Activated CD4-positive, alpha-beta T cell treated with anti-CD3 and anti-CD28 coated beads for 36 hours (primary cell): ENCODE measurements at places on chromosomes 7 and 10. TPM values are rescaled to one million over a fixed set of nuclear protein-coding genes. Genes with fewer than 3 reads are reported as not detected.

DNA sequence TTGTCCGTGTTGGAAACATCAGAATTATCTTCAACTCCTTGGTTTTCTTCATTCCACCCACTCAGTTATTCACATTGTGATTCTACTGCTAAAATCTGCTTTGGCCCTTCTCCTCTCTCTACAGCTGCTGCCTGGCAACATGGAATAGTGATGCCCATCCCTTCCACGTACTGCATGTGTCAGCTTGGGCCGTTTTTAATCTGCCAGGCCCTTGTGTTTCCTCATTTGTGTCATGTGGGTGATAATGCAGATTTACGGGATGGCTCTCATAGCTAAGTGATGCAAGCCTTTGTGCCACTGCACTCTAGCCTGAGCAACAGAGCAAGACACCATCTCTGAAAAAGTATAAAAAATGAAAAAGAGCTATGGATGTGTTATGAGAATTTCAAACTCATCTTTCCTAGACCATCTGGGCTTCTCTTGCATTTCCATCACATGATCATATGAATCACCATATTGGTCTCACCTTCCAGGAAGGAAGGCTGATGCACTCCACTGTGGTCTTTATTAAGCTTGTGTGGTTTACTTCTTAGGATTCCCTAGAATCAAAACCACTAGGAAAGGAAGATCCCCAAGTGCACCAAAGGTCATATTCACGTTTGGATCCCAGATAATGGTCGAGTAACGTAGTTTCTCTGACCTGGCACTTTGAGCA is 20.6 kb upstream of the CELF2 start:
- H3K4me3 ChIP-seq = no peak overlapping the region
- H3K4me1 ChIP-seq = peaks cover 9% of the 10 kb centered on the region
- H3K36me3 ChIP-seq = peaks cover 3% of the 10 kb centered on the region

GRCh38 chr7:35003679-35004303 is 33.5 kb downstream of the DPY19L1 start:
- no peak for DNase-seq
- peaks cover 7% of the 10 kb centered on the region for H3K36me3 ChIP-seq
- no peak overlapping the region for H3K4me3 ChIP-seq
- no peaks in the 10 kb centered on the region for H3K27me3 ChIP-seq
- no peak overlapping the region for H3K27ac ChIP-seq

GRCh38 chr10:20627087-20627486 is 270.0 kb downstream of the NEBL start:
- H3K4me3 ChIP-seq = no peak overlapping the region
- no peaks in the 10 kb centered on the region for H3K36me3 ChIP-seq
- H3K4me1 ChIP-seq = peaks cover 2% of the 10 kb centered on the region
- H3K27ac ChIP-seq = no peak overlapping the region
- no peak for DNase-seq
- no peaks in the 10 kb centered on the region for H3K27me3 ChIP-seq

DNA sequence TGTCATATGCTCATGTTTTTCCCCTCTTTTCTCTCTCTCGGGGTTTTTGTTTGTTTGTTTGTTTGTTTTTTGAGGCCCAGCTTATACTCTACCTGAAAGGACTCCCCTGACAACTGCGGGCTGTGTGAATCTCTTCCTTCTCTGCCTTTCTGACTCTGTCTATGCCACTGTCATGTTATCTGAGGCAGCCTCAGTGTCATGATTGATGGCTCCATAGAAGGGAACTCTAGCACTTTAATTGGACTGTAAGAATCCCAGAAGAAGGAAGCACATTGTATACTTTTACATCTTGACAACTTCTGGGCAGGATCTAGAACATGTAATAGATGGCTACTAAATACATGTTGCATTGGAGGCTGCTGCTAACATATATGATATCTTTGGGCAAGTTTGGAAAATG is 25.4 kb downstream of the AKR1B15 start:
- no peak overlapping the region for H3K27ac ChIP-seq
- peaks cover 5% of the 10 kb centered on the region for H3K27me3 ChIP-seq
- no peaks in the 10 kb centered on the region for H3K4me1 ChIP-seq
- DNase-seq = no peak
- no peaks in the 10 kb centered on the region for H3K36me3 ChIP-seq

DNA sequence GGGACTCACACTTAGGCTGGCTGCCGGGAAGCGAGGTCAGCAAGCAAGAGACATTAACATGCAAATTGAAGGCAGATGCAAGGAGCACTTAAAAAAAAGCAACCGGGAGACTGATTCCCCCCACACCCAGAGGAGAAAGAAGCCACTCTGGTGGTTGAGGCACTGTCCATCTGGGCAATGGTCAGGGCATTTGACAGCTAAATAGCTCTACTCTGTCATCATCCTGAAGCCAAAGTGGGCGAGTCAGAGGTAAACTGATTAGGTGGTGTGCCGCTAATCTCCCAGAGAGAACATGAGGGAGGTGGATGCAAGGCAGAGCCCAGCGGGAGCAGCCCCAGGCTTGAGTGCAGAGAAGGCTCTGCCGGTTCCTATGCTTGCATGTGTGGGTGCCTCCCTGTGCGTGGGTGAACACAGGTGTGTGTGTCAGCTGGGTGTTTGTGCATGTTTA is 100.6 kb downstream of the PLXNA4 start:
- no peaks in the 10 kb centered on the region for H3K36me3 ChIP-seq
- no peak overlapping the region for H3K4me3 ChIP-seq
- H3K27ac ChIP-seq = no peak overlapping the region

GRCh38 chr10:70405037-70405824 is 1.3 kb downstream of the EIF4EBP2 start:
- H3K27ac ChIP-seq = peak overlapping the region; percentile 91
- no peaks in the 10 kb centered on the region for H3K27me3 ChIP-seq
- H3K36me3 ChIP-seq = peaks cover 24% of the 10 kb centered on the region
- peaks cover 41% of the 10 kb centered on the region for H3K4me1 ChIP-seq

- peak overlapping the region; percentile 87 for H3K27ac ChIP-seq
- no peaks in the 10 kb centered on the region for H3K27me3 ChIP-seq
- H3K4me3 ChIP-seq = peak overlapping the region; percentile 98
- peaks cover 19% of the 10 kb centered on the region for H3K4me1 ChIP-seq
- peaks cover 44% of the 10 kb centered on the region for H3K36me3 ChIP-seq
These were observed 906 bp downstream of the CDK1 start for GRCh38 chr10:60778971-60779796.

DNA sequence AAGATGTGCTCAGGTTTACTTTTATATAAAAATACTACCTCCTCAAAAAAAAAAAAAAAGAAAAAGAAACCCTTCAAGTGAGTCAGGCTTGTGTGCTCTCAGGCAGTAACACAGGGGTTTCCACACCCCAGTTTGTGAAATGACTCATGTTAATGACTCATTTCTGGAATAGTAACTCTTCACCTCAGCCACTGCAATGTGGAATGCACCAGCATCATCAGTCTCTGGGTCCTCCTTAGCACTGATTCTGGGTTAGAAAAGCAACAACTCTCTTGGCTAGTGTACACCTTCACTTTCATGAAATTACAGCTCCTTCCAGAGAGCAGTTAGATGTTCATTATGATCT is 110.6 kb downstream of the EMX2 start:
- no peak overlapping the region for H3K27ac ChIP-seq
- no peaks in the 10 kb centered on the region for H3K36me3 ChIP-seq
- peaks cover 34% of the 10 kb centered on the region for H3K27me3 ChIP-seq
- peaks cover 27% of the 10 kb centered on the region for H3K4me1 ChIP-seq
- peak; percentile 61 for DNase-seq

GRCh38 chr10:32372000-32372875 is 25.3 kb upstream of the EPC1 start:
- no peak for DNase-seq
- H3K27me3 ChIP-seq = no peaks in the 10 kb centered on the region
- H3K4me1 ChIP-seq = peaks cover 56% of the 10 kb centered on the region
- no peak overlapping the region for H3K4me3 ChIP-seq

GRCh38 chr10:117001144-117001543 is 3.8 kb downstream of the SHTN1 start:
- H3K4me1 ChIP-seq = no peaks in the 10 kb centered on the region
- no peak for DNase-seq
- no peaks in the 10 kb centered on the region for H3K36me3 ChIP-seq

DNA sequence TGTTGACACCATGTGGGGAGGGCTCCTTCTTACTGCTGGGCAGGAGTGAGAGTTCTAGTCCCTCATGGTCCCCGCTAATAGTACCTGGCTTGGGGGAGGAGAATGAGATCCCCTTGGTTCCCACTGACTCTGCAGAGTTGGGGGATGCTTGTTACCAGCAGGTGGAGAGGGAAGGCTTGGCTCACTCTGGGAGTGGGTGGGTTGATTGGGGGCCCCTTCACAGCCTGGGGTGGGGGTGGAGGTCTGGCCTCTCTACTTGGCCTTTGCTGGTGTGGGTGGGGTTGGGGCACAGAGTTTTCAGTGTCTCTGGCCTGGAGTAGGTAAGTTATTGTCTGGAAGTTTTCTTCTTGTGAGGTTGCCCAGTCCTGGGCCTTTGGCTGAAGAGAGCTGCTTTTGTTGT is 31.9 kb downstream of the ADCY1 start:
- peaks cover 13% of the 10 kb centered on the region for H3K27me3 ChIP-seq
- no peak overlapping the region for H3K27ac ChIP-seq
- no peak overlapping the region for H3K4me3 ChIP-seq
- DNase-seq = no peak
- no peaks in the 10 kb centered on the region for H3K4me1 ChIP-seq
- H3K36me3 ChIP-seq = no peaks in the 10 kb centered on the region

DNA sequence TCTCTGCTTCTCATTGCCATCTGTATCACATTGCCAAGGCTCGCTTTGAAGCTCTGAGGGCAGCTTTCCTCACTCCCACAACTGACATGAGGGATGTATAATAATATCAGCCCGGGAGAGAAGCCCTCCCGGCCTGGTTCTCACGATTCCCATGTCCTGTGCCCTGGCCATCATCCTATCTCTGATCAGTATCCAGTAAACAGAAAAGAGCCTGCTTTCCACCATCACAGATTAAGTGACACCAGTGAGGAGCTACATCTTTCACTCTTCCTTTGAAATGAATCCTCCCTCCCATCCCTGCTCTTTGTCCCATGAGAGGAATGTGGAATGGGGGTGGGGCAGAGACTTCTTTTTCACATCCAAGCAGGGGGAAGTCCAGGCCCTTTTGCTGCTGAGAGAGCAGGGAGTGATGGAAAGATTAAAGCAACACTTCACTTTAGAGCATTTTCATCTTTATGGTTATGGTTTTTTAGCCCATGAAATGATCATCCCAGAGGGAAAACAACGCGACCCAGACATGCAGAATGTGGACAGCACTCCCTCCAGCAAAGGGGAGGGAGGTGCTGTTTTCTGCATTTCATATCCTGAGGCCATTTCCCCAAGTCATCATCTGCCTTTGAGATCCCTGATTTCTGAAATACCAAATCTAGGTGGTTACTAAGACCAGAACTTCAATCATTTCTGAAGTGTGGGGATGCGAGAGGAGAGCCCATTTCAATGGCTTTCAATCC is 84.6 kb upstream of the LYZL1 start:
- peaks cover 17% of the 10 kb centered on the region for H3K27me3 ChIP-seq
- no peaks in the 10 kb centered on the region for H3K36me3 ChIP-seq
- no peak overlapping the region for H3K4me3 ChIP-seq
- H3K27ac ChIP-seq = no peak overlapping the region

GRCh38 chr10:96578633-96579032 is 8.2 kb downstream of the TM9SF3 start:
- H3K27me3 ChIP-seq = no peaks in the 10 kb centered on the region
- H3K27ac ChIP-seq = no peak overlapping the region
- no peak for DNase-seq
- H3K36me3 ChIP-seq = peaks cover 42% of the 10 kb centered on the region
- no peak overlapping the region for H3K4me3 ChIP-seq
- H3K4me1 ChIP-seq = peaks cover 65% of the 10 kb centered on the region

GRCh38 chr7:155469-155900 is 36.9 kb upstream of the FAM20C start:
- H3K27me3 ChIP-seq = no peaks in the 10 kb centered on the region
- no peaks in the 10 kb centered on the region for H3K36me3 ChIP-seq
- H3K4me1 ChIP-seq = peaks cover 3% of the 10 kb centered on the region
- DNase-seq = no peak

DNA sequence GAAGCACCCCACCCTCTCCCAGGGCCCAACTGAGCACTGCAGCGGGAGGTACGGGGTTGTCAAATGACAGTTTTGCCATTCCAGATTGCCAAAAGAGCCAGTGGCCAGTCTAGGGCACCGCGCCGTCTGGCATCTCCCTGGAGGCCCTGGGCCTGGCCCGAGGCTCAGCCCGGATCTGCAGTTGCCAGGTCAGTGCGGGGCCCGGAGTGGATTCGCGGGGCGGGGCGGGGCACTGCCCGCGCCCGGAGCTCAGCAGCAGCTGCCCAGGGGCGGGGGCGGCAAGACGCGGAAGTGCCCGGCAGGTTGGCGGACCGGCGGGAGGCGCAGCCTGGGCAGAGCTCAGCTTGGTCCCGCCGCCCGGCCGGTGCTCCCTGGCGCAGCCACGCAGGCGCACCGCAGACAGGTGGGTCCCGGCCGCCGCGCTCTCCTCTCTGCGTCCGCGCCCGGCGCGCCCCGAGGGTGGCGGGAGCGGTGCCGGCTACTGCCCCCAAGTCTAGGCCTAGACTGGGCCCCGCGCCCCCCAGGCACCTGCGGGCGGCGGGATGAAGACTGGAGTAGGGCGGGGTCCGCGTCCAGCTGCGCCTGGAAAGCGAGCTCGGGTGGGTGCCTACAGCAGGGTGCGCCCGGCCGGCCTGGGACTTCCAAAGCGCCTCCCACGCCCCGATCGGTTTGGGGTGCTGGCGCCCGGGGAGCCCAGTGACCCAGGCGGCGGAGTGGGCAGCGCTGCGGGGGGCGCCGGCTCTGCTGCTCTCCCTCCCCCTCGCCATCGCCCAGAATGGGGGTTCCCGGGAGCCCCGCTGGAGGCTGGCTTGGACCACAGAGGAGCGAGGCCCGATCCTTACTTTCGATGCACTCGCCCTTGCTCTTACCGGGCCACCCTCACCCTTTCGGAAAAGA is at the start of gene IRF5:
IRF5 (plus strand) TSS at position 281 of the 897 bp plus-strand sequence. CDS start 4,155 bp downstream, outside the sequence.
- peaks cover 43% of the 10 kb centered on the region for H3K4me1 ChIP-seq
- peak within 1 kb of the TSS; percentile 87 for H3K4me3 ChIP-seq
- DNase-seq = peak; percentile 50
- peaks cover 2% of the 10 kb centered on the region for H3K36me3 ChIP-seq
- peaks cover 20% of the 10 kb centered on the region for H3K27me3 ChIP-seq

DNA sequence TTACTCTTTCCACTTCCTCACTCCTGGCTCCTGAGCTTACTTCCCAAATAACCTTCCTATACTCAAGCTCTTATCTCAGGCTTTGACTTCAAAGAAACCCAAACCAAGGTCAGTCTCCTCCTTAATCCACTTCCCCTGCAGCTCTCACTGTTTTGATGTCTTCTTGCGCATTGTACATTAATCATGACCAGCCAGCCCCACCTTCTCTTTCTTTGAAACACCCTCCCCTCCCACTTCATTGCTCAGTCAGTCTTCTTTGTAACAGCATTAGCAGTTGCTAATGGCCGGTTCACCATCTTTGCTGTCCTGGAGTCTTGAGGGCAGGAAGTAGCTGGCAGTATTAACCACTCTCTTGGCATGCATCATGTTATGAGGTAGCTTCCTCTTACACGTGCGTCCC is 57.9 kb upstream of the CHCHD3 start:
- peaks cover 15% of the 10 kb centered on the region for H3K27me3 ChIP-seq
- H3K4me1 ChIP-seq = no peaks in the 10 kb centered on the region
- no peaks in the 10 kb centered on the region for H3K36me3 ChIP-seq
- H3K27ac ChIP-seq = no peak overlapping the region
- no peak overlapping the region for H3K4me3 ChIP-seq
- no peak for DNase-seq

LRRTM3 gene
- not detected for total RNA-seq

SH2D4B gene
- total RNA-seq = not detected

ANXA11 gene
- total RNA-seq = 348 TPM

MICALL2 gene
- total RNA-seq = 1.9 TPM

TMEM273 gene
- total RNA-seq = 28.0 TPM
